ENCODE measurements at places on chromosomes 4 and X.

DNA sequence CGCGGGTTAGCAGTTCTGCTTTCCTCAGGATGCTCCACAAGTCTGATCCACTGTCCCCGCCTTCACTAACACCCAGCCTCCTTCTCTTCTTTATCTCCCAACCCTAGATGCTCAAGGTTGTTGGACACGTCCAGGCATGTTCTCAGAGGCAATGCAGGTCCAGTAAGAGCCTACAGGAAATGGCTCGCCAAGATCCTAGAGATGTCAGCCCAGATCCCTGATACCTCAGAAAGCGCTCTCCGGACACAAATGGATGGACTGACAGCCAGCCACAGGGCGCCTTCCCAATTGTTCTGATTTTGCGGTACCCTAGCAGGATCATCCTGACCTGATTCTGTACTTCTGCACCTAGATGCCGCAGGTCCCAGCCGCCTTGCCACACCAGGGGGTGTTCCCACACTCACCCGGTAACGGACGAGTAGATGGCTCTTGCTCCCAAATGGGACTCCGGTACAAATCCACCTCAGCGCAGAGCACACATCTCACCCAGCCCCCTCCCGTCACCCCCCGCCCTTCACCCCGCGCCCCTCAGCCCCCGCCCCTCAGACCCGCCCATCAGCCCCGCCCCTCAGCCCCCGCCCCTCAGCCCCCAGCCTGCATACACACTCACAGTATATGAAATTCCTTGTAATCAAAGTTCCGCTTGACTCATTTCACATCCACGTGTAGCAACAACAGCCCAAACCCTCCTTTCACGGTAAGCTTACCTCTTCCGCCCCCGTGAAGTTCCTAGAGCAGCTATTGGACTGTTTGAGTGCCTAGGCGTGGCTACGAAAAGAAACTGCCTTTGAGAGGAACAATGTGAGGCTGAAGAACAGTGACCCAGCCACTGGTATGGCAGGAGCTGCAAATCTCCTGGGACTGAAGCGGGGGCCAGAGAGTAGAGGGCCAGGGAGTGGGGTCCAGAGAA lies at the start of gene EDA2R:
Gene EDA2R, minus strand, starts transcription at position 488 of the 910 bp plus-strand sequence. CDS start 23,058 bp downstream, outside the sequence.
- peak; percentile 35 for DNase-seq

GRCh38 chr4:39514888-39515401 lies 12.3 kb downstream of the UGDH start:
- DNase-seq, result no peak

- DNase-seq, result no peak
Observed at GRCh38 chr4:151688003-151688784, 72.6 kb downstream of the GATB start.

DNA sequence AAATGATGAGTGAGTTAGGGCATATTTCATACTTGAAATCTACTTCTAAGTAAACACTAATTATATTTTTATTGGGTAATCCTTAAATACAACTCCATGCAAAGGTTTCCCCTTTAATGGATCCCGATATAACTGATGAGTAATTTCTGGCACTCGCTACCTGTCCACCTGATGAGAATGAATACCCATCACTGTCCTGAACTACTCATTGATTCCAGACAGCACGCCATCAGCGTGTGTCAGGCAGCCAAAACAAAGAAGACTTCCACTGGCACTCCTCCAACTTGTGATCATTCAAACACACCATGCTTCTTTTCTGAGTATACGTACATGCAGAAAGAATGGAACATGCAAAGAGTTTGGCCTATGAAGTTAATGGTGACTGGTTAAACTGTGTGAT lies 69.4 kb downstream of the HCCS start:
- no peak for DNase-seq

Data from CD4-positive, alpha-beta T cell treated with Interleukin-21 for 1 hour (primary cell).